ENCODE measurements at places on chromosomes 4 and X. TPM values are rescaled to one million over a fixed set of nuclear protein-coding genes. Genes with fewer than 3 reads are reported as not detected.

The CENPVL1 gene
- total RNA-seq = not detected

The GLUD2 gene
- 0.27 TPM for total RNA-seq

The HELT gene
- not detected for total RNA-seq

- peak overlapping the region; percentile 51 for H3K4me3 ChIP-seq
- peaks cover 30% of the 10 kb centered on the region for H3K4me1 ChIP-seq
- DNase-seq = no peak
- H3K27ac ChIP-seq = peak overlapping the region; percentile 87
- H3K36me3 ChIP-seq = no peaks in the 10 kb centered on the region
Observed at GRCh38 chr4:54783402-54784110, 125.8 kb downstream of the KIT start.

GRCh38 chrX:107711521-107712181 is 63.9 kb downstream of the TSC22D3 start:
- no peak for DNase-seq
- peak overlapping the region; percentile 47 for H3K4me3 ChIP-seq
- H3K4me1 ChIP-seq = peaks cover 8% of the 10 kb centered on the region
- no peaks in the 10 kb centered on the region for H3K27me3 ChIP-seq
- H3K36me3 ChIP-seq = peaks cover 22% of the 10 kb centered on the region
- peak overlapping the region; percentile 99 for H3K27ac ChIP-seq

- H3K4me3 ChIP-seq = no peak overlapping the region
- DNase-seq = no peak
- no peaks in the 10 kb centered on the region for H3K4me1 ChIP-seq
- no peaks in the 10 kb centered on the region for H3K36me3 ChIP-seq
- no peaks in the 10 kb centered on the region for H3K27me3 ChIP-seq
Observed at GRCh38 chr4:53785996-53786395, 194.7 kb upstream of the LNX1 start.

DNA sequence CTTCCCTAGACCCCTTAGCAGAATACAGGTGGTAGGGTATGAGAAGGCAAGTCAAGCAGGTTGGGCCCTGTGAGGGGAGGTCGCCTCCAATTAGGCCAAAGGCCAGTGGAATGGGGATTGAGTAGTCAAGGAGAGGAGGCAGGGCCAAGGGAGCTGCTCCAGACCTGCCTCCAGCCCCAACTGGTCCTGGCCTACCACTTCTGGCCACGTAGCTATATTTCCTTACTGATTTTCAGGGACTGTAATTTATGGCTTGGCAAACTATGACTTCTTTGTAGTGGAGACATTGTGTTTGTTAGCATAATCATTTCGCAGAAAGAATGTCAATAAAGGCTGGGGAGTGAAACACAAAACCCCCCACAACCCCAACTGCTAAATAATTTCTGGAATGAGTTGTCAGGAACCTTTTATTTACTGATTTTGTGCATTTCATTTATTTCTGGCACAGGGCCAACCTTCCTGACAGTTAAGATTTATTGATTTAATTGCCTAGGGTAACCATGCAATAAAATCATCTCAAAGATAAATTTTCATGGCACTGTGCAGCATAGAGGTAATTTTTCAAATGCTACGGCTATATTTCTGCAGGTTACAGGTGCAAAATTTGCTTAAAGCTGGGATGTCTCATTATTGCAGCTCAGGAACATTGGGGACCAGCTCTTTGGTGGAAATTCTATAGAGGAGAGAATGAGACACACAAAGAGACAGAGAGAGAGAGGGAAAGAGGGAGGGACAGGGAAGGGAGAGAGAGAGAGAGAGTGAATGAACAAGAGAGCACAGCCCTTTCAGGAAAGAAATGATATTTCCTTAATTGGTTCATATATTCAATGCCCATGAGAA is 494.9 kb downstream of the IDS start:
- no peaks in the 10 kb centered on the region for H3K4me1 ChIP-seq
- H3K4me3 ChIP-seq = no peak overlapping the region
- no peaks in the 10 kb centered on the region for H3K36me3 ChIP-seq
- H3K27me3 ChIP-seq = no peaks in the 10 kb centered on the region
- no peak for DNase-seq

DNA sequence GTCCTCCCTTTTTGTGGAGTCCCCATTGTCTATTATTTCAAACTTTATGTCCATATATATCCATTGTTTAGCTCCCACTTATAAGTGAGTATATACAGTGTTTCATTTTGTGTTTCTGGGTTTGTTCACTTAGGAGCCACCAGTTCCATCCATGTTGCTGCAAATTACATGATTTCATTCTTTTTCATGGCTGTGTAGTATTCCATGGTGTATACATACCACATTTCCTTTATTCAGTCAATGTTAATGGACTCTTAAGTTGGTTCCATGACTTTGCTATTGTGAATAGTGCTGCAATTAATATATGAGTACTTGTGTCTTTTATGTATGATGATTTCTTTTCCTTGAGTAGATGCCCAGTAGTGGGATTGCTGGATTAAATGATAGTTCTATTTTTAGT is 329.1 kb downstream of the AR start:
- no peaks in the 10 kb centered on the region for H3K36me3 ChIP-seq
- no peaks in the 10 kb centered on the region for H3K27me3 ChIP-seq
- H3K27ac ChIP-seq = no peak overlapping the region
- no peak overlapping the region for H3K4me3 ChIP-seq
- no peak for DNase-seq

- H3K4me1 ChIP-seq = no peaks in the 10 kb centered on the region
- DNase-seq = no peak
- no peaks in the 10 kb centered on the region for H3K36me3 ChIP-seq
- H3K27ac ChIP-seq = no peak overlapping the region
Observed at GRCh38 chr4:77352192-77352591, 195.2 kb downstream of the CCNG2 start.

GRCh38 chr4:7444314-7444713 is 9.6 kb upstream of the PSAPL1 start:
- H3K4me3 ChIP-seq = no peak overlapping the region
- no peak for DNase-seq
- no peak overlapping the region for H3K27ac ChIP-seq

DNA sequence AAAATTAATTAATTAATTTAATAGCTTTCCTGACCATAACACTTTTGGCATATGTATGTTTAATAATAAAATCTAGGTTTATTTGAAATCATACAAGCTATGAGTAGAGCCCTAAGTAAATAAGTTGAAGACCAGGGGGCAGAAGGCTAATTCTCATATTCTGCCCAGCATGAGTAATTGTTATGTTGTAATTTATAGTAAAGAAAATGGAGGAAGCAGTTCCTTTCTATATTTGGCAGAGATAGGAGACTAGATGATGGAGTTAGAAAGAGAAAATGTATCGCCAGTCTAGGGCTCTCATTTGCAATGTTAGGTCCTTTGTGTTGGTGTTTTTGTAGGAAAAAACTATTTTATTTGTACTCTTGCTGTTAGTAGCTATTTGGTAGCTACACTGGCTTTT is 89.1 kb downstream of the FNIP2 start:
- no peaks in the 10 kb centered on the region for H3K4me1 ChIP-seq
- H3K36me3 ChIP-seq = peaks cover 22% of the 10 kb centered on the region
- H3K4me3 ChIP-seq = no peak overlapping the region
- no peaks in the 10 kb centered on the region for H3K27me3 ChIP-seq
- H3K27ac ChIP-seq = no peak overlapping the region
- DNase-seq = no peak

DNA sequence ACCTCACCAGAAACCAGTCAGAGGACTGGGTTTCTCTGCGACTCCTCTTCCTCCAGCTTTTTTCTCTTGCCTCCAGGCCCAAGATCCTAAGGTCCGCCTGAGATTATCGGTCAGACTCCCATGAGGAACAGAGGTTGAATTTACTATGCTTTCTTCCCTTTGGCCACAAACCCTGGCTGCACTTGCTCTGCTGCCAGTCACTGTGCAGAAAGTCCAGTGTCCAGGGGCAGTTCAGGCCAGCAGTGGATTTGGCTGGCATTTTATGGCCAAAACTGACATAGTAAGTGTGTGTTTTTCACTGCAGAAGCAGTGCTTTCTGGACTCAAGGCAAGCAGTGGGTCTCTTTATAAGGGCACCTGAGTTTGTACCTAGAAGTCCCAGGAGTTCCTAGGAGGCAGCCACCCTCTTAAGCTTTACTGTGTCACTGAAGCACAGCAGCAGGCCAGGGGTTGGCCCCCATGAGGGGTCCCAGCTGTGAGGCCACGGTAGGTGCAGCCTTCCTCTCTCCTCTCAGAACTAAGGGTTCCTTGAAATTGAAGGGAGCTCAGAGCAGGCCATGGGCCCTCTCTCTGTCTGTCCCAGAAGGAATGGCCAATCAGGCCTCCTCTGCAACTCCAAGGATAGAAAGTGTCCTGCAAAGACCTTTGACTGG is 3.4 kb downstream of the RTL5 start:
- H3K27ac ChIP-seq = no peak overlapping the region
- no peak for DNase-seq
- H3K4me3 ChIP-seq = no peak overlapping the region
- no peaks in the 10 kb centered on the region for H3K36me3 ChIP-seq
- peaks cover 18% of the 10 kb centered on the region for H3K4me1 ChIP-seq
